ENCODE measurements at places on chromosomes 2 and 18.

- peak; percentile 12 for DNase-seq
Measured at GRCh38 chr18:31275722-31276463, 42.1 kb upstream of the DSG1 start.

- DNase-seq, result no peak
Measured at GRCh38 chr2:73203055-73203681, 794 bp downstream of the NOTO start.

DNA sequence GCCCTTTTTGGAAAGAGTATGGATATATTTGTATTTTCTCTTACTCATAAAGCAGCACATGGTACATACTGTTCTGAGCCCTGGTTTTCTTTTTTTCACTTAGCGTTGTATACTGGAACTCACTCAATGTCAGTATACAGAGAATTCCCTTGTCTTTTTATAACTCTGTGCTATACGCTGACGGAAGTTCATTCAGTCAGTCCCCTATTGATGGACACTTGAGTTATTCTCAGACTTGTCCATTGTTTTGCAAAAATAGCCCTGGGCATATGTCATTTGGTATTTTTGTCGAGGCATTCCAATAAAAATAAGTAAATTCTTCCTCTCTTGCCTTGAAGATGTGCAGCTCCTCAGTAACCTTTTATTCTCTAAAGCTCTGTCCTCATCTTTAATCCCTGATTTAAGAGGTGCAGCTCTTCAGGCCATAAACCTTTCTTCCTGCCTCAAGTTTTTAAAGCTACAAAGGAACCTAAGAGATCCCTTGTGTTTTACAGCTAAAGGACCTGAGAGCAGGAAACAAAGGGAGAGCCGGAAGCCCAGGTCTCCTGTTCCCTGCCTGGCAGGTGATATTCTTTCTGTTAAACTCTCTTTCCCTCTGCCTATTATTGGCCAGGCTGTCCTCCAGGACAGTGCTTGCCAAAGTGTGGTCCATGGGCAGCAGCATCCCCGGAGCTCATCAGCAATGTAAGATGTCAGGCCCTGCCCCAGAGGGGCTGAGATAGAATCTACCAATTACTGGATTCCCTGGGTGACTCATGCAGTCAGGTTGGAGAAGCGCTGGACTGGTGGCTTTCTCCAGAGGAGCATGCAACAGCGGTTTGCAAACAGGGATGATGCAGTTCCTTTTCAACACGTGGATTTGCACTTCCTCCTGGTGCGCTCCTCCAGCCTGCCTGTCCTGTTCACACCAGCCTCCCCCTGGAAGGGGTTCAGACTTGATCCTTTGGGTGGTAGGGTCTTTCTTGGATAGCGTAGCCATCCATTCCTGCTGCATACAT, 158.0 kb downstream of the NEDD4L start:
- DNase-seq, result peak; percentile 34

GRCh38 chr2:163659224-163659623, 76.6 kb downstream of the FIGN start:
- DNase-seq, result no peak

Measured in suppressor macrophage treated with lipopolysaccharide for 1 hour (primary cell).